Stimulated activated CD4-positive, alpha-beta T cell treated with anti-CD3 and anti-CD28 coated beads, Interleukin-4, amount 100 ng/mL, for 4 hours (primary cell): ENCODE measurements at places on chromosomes 1 and 21.

- DNase-seq = no peak
These were observed 206.9 kb downstream of the LMO4 start for GRCh38 chr1:87535551-87535950.

- DNase-seq = no peak
These were observed 9.2 kb downstream of the POU2F1 start for GRCh38 chr1:167229719-167230385.

GRCh38 chr1:219963432-219963831, 35.1 kb upstream of the SLC30A10 start:
- DNase-seq = no peak

- no peak for DNase-seq
These were observed 3.8 kb downstream of the TMEM54 start for GRCh38 chr1:32897082-32898049.

- no peak for DNase-seq
These were observed 756 bp upstream of the RBM34 start for GRCh38 chr1:235161685-235162327.

DNA sequence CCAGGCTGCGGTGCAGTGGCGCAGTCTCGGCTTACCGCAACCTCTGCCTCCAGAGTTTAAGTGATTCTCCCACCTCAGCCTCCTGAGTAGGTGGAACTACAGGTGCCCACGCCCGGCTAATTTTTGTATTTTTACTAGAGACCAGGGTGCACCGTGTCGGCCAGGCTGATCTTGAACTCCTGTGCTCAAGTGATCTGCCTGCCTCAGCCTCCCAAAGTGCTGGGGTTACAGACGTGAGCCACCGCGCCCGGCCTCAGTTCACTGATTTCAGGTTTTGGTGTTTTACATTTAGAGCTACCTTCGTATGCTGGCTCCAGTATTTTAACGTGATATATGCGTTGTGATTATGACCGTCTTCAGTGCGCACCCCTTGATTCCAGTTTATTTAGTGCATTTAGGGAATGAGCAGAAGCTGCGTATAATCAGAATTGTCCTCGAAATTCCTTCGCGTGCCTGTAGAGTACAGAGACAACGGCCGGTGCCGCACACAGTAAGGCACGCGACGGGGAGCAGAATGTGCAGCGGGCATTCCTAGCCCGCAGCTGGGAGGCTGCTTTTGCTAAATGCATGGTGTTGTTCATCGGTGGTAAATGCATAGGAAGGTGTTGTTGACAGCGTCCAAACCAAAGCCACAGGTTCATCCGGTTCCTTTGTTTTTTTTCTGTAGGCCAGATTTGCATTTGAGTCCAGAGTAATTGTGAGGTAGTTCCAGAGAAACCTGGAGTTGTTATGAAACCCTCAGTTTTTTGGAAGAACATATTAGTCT, 48.9 kb upstream of the DIP2A start:
- no peak for DNase-seq

DNA sequence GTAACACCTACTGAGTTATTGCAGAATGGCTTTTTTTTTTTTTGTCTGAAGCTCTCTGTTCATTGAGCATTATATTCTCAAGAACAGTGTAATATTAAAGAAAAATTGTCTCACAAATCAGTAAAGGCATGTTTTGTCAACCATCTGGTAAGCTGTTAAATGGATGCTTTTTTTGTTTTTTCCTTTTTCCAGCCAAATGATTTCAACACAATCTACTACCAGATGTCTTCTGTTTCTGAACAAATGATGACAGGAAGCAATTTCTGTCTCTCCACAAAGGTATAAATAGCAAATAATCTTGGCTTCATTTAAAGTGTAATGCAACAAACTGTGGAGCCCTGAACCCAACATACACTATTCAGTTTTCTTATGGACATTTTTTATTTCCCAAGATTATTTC, 78.6 kb upstream of the RGS2 start:
- DNase-seq = no peak

- no peak for DNase-seq
These were observed 10.0 kb downstream of the CDK18 start for GRCh38 chr1:205514211-205515142.

- no peak for DNase-seq
These were observed 27.9 kb downstream of the S1PR1 start for GRCh38 chr1:101264697-101265096.

- no peak for DNase-seq
These were observed 102.8 kb upstream of the SERTAD4 start for GRCh38 chr1:210129759-210130158.

DNA sequence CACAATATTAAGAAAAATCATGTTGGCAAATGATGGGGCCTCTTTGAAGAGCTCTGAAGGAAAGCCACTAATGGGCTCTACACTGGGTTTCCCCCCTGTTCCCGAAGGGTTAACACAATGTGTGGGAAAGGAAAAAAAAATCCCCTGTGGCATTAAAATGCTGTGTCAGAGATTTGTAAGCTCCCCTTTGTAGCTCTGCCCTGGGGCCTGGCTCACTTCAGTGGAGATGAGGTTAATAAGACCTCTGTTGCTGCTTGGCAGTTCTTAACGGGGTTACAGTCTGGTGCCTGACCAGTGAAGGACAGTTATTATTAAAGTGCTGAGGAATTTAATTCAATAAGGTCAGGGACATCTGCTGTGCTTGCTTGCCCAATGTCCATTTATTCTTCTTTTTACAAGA, 129.7 kb upstream of the UBE2U start:
- no peak for DNase-seq

DNA sequence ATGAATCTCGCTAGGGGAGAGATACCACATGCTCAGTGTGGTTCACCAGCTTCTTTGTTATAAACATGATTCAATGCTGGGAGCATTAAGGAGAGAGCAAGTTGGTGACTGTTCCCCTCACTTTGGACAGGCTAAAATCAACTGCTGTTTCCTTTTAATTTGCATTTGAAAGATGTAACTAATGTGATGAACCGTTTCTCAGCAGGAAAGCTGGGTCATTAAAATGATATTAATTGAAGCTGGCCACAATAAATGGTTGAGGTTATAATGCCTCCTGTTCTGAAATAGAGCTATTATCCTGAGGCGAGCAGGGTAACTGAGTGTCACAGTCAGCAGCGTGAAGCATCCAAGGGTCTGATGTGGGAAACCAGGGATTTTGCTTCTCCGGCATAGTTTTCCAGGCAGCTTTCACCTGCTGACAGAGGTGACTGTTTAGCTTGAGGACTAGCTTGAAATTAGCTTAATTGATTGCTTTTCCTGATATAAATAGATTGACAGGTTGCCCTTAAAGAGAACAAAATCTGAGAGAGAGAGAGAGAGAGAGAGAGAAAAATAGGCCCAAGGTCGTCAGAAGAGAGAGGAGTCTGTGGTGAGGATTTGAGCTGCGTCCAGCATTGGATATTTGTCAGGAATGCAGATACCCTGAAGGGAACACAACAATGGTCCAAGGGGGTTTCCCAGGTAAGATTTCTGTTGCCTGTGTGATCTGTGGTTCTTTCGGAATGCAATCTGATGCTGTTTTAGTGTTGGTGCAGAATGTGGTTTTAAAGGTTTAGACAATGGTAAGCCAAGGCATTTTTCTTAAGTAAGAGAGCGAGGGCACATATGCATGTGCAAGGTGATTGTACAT, 209.7 kb downstream of the PATJ start:
- DNase-seq = no peak

- DNase-seq = no peak
These were observed 20.4 kb upstream of the SDE2 start for GRCh38 chr1:226019572-226019971.

DNA sequence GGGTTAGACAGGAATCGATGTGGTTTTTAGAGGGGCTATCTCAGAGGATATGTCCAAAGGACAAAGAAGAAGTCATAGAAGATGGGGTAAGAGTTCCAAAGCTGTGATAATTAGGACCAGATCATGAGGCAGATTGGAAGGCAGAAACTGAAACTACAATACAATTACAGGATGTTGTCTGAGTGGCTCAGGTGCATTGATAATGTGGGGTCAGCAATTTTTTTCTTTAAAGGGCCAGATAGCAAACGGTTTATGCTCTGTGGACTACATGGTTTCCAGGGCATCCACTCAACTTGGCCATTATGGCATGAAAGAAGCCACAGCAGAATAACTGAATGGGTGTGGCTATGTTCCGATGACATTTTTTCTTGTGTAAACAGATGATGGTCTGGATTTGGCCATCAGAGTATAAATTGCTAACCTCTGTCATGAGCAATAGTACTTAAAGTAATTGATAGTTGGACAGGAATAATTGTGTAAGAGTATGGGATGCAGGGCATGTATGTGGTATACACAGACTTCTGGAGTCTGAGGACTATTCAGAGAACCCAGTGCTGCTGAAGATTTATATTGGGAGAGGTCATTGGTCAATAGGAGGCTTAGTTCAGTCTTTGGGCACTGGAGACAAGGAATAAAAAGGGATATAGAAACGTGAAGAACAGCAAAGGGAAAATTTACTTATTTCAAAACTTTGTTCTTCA, 198.4 kb upstream of the ADGRL4 start:
- DNase-seq = no peak

- DNase-seq = no peak
These were observed 155.2 kb downstream of the BARHL2 start for GRCh38 chr1:90561911-90562310.

- no peak for DNase-seq
These were observed 114.5 kb upstream of the ZNHIT6 start for GRCh38 chr1:85822696-85823095.

GRCh38 chr21:17931080-17931479, 111.9 kb upstream of the C21orf91 start:
- no peak for DNase-seq

DNA sequence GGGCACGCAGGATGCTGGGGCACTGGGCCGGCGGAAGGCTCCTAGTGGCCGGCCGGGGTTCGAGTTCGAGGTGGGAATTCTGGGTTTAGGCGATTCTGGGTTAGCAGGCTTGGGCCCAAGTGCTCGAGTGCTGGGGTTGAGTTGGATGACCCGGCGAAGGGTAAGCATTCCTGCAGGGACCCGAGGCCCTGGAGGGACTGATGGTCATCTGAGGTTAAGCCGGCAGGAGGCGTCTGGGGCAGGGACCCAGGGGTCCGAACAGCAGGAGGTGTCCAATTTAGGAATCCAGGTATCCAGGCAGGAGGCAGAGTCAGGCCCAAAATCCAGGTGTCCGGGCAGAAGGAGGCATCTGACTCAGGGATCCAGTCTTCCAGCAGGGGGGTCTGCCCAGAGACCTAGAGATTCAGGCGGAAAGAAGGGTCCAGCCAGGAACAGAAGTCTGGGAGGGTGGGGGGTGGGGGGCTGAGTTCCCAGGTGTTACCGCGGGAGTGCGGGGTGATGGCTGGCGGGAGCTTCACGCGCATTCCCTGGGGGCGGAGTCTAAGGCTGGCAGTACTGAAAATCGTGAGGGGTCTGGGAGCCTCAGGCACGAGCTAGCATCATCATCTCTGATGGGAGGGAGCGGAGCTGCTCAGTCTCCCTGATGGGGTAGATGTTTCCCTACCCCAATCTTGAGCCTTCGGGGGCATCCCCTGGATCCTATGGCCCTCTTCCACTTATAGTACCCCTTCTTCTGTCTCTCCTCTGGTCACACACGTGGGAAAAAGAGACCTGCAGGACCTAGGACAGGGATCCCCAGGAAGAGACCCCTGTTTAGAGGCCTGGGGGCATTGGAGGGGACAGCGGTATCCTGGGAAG, 585 bp downstream of the GPR3 start:
- DNase-seq = no peak

GRCh38 chr1:81725823-81726222, 74.9 kb upstream of the ADGRL2 start:
- DNase-seq = no peak

DNA sequence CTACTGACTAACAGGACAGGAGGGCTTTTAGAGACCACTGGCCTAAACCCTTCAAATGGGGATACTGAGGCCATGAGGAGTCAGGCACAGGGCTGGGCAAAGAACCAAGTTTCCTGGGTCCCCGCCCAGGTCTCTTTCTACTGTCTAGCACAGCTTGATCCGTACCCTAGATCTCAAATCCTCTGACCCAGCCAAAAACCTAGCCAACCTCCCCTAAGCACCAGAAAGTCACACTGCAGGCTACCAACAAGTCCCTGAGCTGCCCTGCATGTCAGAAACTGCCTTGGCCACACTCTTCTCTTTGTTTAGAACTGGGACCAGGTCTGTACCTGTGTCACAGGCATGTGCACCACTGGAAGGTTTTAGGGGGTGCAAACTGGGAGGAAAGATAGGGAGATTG, 33.6 kb downstream of the AHDC1 start:
- DNase-seq = no peak

DNA sequence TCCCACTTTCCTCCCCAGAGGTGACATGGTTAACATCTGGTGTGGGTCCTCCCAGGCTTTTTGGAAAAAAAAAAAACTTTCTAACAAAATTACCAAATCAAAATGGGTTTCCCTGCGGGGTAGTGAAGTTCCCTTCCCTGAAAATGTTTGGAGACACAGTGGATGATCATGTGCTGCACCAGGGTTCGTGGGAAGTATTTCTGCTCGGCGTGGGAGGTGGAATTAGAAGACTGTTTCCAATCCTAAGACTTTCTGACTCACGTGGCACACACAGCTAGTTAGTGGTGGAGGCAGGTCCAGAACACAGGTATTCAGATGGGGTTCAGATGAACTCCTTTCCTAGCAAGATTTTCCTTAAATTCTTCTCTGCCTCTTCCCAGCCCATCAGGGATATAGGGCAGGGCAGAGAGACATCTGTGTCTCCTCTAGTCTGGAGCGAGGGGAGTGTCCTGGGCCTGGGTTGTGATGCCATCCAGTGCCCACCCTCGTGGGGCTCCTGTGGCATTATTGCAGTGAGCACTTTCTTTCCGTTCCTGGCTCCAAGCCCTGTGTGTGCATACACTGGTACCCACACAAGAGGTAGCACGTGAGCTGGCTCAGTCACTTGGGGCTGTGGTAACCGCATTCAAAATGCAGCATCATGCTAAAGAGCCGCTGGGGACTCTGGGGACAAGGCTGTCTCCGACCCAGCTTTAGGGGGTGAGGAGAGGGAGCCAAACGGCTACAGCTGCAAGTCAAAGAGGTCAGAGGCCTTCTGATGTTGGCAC, 27.5 kb downstream of the KCNC4 start:
- DNase-seq = no peak

GRCh38 chr1:63758791-63759190, 15.0 kb upstream of the ROR1 start:
- no peak for DNase-seq

GRCh38 chr1:54569339-54569738, 21.3 kb downstream of the ACOT11 start:
- no peak for DNase-seq

DNA sequence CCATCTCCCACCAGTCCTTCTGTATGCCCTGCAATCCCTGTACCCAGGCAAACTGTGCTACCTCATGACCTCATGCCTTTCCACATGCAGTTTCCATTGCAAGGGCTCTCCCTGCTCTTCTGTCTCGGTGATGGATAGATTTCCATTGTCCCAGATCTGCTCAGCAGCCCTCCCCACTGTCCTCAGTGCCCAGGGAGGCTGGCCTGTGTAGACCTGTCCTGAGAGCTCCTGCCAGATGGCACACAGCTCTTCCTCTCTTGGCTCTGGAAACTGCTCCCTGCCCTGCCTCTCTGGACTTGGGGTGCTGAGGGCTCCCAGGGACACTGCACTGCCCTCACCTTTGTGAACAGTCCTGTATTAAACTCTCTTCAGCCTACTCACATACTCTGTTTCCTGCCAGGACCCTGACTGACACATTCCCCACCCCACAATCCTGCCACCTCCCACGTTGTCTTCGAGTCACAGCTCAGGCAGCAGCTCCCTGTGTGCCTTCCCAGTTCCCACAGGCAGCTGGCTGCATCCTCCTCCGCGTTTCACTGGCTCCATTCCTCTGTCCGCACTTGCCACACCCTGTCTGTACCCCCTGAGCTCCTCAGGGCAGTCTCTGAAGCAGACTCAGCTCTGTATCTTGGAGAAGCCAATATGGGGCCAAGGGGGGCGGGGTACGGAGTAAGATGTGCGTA, 57.0 kb downstream of the SPATA46 start:
- no peak for DNase-seq

GRCh38 chr21:24369746-24370145, 1237.5 kb downstream of the MRPL39 start:
- DNase-seq = no peak
